Breast epithelium (tissue), 4 donors: ENCODE measurements at places on chromosomes 13 and 19.

- DNase-seq, result no peak
Measured at GRCh38 chr19:17214508-17215126, 540 bp upstream of the USE1 start.

DNA sequence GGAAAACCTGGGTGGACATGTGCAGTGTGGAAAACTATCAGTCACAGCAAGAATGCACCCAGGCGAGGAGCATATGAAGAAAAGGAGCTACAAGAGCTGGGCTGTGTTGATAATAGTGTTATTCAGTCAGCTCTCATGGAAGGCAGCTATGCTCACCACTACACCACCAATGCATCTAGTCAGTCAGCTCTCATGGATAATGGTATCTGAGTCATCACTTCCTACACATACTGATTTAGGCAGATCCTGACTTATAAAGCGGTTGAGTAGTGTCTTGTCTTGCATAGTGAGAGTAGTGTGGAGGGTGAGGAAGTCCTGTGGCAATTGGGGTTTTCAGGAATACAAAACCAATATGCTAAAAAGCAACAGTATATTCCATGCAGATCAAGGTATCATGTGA lies 9.1 kb upstream of the ZNF160 start:
- DNase-seq, result no peak

DNA sequence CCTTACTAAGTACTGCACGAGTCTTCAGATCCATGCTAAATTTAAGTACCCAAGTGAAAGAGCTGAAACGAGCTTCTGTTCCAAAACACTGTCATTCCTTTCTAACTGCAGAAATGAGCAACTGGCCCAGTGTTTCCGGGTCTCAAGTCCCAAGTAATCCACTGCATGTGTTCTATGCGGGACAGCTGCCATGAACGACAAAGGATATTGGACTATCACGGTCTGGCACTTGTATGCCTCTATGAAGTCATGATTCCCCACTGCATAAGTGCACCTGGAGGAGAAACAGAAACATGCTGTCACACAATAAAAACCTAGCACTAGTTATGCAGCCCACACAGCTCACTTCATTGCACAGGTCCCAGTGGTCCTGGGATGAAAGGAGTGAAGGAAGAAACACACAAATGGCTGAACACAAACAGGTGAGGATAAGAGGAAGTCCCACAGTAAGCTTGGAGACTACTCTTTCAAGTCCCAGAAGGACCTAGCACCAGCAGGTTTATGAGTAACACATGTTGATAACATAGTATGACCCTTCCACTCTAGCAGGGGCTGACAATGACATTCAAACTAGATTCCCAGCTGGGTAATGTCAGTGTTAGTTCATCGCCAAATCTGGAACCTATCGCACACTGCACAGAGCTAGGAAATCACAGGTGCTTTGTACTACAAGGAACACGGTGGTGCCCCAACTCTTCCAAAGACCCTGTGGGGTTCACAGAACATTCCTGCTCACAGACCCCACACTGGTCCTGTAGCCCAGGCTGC lies 11.3 kb downstream of the PCID2 start:
- no peak for DNase-seq

- no peak for DNase-seq
Measured at GRCh38 chr19:5036698-5037563, 68.0 kb downstream of the KDM4B start.

DNA sequence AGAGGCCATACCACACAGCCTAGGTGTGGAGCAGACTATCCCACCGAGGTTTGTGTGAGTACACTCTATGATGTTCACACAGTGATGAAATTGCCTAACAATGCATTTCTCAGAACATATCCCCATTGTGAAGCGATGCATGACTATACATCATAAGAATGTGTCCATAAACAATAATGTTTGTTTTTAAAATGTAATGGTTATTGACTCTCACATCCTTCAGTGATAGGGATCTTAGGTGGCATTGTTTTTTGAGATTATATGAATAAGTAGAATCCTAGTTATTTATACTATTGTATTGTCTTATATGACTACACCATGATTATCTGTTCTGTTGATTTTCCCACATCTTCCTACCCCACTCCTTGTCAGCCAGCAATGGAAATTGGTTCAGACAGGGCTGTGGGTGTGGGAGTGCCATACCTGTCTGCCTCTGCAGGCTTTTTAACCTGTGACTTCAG lies 13.6 kb downstream of the CCNA1 start:
- DNase-seq, result no peak
